Activated T-cell treated with anti-CD3 and anti-CD28 coated beads for 48 hours (primary cell): ENCODE measurements at places on chromosomes 4 and X.

GRCh38 chr4:7226439-7226838 is 34.1 kb downstream of the SORCS2 start:
- no peak for DNase-seq

GRCh38 chrX:23883737-23884354 is 23.9 kb downstream of the APOO start:
- no peak for DNase-seq

- DNase-seq, result no peak
Observed at GRCh38 chr4:19579608-19580007, 672.1 kb upstream of the SLIT2 start.

- no peak for DNase-seq
Observed at GRCh38 chrX:153628665-153629064, 18.3 kb upstream of the DUSP9 start.

DNA sequence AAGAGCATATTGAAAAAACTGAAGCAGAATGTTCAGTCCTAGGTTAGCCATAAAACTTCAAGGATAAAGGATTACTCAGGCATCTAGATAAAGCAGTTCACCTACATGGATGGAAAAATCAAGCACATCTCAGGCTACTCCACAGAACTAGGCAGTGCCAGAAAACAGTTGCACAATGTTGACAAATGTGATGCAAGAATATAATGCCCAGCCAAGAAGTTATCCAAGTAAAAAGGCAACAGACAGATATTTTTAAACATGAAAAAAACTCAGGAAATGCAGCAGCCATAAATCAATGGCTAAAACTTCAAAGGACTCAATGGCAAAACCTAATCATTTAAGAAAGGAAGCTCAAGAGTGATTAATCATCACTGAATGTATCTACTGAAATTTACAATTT is 456.0 kb upstream of the FAM241A start:
- DNase-seq, result no peak

DNA sequence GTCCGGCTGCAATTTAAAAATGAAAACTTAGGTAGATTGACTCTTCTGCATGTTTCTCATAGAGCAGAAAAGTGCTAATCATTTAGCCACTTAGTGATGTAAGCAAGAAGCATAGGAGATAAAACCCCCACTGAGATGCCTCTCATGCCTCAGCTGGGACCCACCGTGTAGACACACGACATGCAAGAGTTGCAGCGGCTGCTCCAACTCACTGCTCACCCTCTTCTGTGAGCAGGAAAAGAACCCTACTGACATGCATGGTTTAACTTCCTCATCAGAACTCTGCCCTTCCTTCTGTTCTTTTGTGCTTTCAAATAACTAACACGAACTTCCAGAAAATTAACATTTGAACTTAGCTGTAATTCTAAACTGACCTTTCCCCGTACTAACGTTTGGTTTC is 41.0 kb downstream of the MAP7D3 start:
- no peak for DNase-seq

DNA sequence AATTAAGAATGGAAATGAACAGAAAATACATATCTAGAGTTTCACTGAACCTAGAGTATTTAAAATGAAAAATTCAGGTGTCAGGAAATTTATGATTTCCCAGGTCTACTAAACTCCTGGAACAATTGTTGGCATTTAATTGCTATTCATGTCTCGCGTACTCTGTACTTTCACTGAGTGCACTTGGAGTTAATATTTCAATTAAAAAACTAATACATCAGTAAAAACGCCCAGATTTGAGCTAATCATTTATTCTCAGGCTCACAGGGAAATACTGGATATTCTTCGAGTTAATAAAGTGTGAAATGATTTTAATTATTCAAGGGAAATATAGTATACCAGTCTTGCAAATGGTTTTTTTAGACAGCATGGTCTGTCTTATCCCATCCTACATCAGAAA is 125.9 kb downstream of the CHRNA9 start:
- no peak for DNase-seq

GRCh38 chrX:26631385-26631784 is 415.4 kb downstream of the MAGEB5 start:
- DNase-seq, result no peak

DNA sequence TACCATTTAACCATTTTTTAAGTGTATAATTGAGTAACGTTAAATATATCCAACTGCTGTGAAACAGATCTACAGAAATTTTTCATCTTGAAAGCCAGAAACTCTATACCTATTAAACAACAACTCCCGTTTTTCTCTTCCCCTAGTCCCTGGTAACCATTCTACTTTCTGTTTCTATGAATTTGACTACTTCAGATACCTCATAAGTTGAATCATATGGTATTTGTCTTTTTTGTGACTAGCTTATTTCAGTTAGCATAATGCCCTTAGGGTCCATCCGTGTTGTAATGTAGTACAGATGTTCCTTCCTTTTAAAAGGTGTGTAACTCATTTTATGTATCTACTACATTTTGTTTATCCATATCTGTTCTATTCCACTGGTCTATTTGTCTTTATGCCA is 48.7 kb downstream of the STAG2 start:
- no peak for DNase-seq

- DNase-seq, result no peak
Observed at GRCh38 chr4:68346461-68346860, 3.4 kb downstream of the YTHDC1 start.

GRCh38 chrX:56268888-56269287 is 36.7 kb downstream of the KLF8 start:
- no peak for DNase-seq

GRCh38 chr4:20696815-20697214 is 3.4 kb upstream of the PACRGL start:
- DNase-seq, result no peak

DNA sequence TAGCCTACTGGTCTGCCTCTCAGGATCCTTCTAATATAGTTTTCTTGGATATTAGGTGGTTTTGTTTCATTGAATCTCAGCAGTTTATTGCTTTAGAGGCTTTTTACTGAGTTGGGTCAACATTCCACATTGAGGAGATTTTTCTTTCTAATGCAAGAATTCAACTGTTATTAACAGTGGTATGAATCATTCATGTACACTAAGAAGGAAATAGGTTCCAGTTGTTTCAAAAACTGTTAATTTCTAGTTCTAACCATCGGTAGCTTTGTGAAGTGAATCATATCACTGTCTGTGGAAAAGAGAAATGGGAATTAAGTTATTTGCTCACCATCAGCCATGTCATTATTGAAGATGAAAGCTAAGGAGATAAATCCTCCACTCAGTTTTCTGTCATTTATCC is 331.5 kb downstream of the RPA4 start:
- DNase-seq, result no peak

- DNase-seq, result no peak
Observed at GRCh38 chrX:9919632-9920172, 47.5 kb upstream of the CLDN34 start.

GRCh38 chrX:154063234-154063633 is 34.3 kb downstream of the MECP2 start:
- no peak for DNase-seq
